ENCODE measurements at places on chromosomes 7 and 10.
A peak's percentile ranks its signal among the peaks of the same experiment; 100 is the strongest.

- DNase-seq: no peak
These were observed 29.7 kb upstream of the PLEKHA1 start for GRCh38 chr10:122344741-122345258.

DNA sequence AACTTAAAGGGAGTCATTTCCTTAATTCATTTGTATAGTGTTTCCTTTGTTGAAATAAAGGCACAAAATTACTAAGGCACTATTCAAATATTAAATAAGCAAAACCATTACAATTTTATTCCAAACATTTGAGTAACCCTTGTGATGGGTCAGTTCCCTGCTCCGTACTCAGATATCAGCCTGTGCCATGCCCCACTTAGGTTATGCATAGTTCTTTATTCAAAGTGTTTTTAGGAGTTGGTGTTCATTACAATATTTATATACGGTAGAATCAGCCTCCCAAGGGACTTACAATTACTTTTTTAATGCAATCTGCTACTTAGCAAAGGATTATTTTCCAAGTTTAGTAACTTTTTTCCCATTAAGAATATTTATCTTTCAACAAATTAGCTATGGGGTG, 119.3 kb upstream of the SEMA3D start:
- DNase-seq: no peak

DNA sequence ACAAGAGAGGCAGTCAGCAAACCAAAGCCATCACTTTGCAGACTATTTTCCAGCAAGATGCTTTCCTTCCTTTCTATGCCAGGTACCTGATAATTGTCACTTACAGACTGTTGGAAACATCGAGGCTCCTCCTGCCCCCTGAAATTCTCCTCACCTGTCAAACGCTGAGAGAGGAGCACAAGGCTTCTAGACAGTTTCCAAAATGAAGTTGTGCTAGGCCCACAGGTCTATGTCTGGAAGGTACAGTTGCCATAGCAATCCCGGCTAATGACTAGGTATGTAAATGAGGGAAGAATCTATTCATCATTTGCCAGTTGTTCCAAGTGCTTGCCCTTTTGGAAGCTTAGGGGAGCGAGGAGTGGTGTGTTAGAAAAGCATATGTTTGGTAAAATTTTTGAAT, 334.4 kb downstream of the CALN1 start:
- no peak for DNase-seq

DNA sequence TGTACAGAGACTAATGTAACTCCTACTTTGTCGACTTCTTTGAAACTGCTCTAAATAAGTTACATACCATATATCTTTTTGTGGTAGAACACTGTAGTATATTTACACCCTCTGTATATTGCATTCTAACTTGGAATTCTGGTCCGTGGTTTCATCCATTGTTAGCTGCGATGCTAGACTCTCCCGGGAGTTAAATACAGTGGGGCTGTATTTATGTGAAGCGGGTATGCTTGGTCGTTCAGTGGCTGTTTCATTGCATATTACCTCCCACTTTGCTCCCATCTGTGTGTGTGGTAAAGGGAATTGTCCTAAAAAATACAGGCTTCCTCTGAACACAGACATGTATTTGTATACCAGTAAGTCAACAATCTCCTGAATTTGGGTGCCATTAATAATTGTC, 231.1 kb downstream of the SLC25A13 start:
- DNase-seq: no peak

DNA sequence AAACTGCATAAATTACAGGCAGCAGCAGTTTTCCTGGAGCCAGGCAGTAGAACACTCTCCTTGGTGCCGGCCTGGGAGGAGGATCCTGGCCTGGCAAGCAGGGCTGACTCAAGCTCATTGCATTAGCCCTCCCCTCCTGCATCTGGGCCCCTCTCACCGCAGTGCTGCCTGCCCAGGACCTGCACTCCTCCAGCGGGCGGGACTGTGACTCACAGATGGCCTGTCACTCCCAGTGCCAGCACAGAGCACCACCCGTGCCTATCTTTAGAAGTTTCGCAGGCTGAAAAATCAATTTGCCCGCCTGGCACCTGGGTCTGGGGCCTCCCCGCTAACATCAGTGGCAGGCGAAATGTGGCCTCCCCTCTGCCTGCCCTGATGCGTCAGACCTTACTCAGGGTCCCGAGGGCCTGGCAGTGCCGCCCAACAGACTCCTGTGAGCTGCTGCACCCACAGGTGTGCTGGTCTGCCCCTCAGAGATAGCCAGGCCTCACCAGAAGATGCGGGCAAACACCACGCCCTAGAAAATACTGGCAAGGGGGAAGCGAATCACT, 123.8 kb downstream of the KCNMA1 start:
- DNase-seq: no peak

DNA sequence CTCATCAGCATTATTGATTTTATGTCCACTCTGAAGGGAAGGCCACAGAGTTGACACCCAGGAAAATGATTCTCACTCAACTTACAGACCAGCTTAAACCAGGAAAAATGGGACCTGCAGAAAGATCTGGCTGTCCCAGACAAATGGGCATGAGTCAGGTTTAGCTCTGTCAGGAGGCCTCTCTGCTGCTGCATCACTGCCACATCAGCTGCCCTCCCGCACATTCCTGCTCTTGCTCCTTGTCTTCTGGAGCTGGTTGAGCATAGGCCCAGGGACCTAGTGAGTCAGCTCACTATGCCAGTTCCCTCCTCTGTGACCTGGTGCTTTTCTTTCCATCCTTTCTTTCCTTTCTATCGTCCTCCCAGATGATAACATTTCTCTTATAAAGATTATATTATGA, 18.8 kb upstream of the SMNDC1 start:
- no peak for DNase-seq

- no peak for DNase-seq
These were observed 427.9 kb upstream of the CELF2 start for GRCh38 chr10:10589540-10590303.

DNA sequence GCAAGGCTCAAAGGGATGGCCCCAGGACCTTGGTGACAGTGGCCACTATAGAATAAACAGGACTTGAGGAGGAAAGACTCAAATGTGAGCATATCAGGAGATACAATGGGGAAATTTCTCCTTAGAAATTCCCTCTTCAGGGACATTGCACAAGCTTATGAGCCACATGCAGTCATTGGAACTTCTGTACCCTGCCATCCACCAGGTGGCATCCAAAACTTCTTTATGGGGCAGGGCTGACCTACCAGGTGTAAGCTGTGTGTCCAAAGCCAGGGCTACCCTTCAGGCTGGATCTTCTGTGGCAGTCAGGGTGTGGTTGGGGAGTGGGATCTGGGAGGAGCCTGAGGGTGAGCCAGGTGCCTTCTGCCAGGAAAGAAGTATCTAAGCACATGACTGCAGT, 36.6 kb upstream of the LRRC18 start:
- no peak for DNase-seq

DNA sequence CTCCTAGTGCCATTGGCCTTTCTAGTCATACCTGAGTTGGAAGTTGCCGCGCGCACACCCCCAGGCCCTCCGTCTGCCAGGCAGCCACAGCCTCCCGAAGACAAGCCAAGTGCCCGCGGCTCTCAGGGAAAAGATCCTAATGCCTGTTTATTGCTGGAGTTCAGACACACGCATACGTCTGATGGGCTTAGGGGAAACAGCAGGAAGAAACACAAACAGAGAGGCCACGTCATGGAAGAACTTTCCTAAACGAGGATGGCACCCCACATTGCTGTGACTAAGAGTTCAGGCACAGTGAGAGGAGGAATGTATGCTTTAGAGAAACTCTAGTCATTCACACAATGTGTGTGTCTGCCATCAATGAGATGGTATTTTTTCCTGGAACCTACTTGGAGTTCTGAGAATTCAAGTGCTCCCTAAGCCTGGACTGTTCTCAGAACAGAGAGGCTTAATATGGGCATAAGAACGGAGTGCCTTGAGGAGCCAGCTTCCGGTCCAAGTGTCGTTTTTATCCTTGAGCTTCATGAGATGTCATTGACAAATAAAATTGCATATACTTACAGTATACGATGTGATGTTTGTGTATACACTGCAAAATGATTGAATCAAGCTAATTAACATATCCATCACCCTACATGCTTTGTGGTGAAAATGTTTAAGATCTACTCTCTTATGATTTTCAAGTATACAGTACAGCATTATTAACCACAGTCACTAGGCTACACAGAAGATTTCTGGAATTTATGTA, 11.6 kb upstream of the RBP3 start:
- DNase-seq: no peak

DNA sequence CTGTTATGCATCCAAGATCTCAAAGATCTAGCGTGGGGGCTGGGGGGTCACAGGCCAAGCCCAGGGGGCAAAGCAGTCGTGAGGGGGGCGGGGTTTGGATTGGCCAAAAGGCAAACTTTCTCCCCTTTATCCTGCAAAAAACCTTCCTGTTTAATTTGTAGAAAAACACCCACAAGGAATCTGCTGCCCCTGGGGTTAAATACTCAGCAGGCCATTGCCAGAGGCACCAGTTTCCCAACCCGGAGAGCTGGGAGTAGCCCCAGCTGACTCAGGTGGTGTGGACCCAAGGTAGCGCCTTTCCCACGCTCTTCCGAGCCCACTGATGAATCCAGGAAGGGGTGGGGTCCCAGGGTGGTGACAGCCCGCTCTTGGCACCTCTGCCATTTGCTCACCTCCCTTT, 21.4 kb downstream of the KCP start:
- no peak for DNase-seq

- DNase-seq: no peak
These were observed 8.8 kb downstream of the INPP5F start for GRCh38 chr10:119734396-119735332.

GRCh38 chr7:154953006-154953684, 49.8 kb downstream of the PAXIP1 start:
- peak; percentile 55 for DNase-seq

- DNase-seq: no peak
These were observed 202.7 kb upstream of the PRSS58 start for GRCh38 chr7:142460402-142461117.

DNA sequence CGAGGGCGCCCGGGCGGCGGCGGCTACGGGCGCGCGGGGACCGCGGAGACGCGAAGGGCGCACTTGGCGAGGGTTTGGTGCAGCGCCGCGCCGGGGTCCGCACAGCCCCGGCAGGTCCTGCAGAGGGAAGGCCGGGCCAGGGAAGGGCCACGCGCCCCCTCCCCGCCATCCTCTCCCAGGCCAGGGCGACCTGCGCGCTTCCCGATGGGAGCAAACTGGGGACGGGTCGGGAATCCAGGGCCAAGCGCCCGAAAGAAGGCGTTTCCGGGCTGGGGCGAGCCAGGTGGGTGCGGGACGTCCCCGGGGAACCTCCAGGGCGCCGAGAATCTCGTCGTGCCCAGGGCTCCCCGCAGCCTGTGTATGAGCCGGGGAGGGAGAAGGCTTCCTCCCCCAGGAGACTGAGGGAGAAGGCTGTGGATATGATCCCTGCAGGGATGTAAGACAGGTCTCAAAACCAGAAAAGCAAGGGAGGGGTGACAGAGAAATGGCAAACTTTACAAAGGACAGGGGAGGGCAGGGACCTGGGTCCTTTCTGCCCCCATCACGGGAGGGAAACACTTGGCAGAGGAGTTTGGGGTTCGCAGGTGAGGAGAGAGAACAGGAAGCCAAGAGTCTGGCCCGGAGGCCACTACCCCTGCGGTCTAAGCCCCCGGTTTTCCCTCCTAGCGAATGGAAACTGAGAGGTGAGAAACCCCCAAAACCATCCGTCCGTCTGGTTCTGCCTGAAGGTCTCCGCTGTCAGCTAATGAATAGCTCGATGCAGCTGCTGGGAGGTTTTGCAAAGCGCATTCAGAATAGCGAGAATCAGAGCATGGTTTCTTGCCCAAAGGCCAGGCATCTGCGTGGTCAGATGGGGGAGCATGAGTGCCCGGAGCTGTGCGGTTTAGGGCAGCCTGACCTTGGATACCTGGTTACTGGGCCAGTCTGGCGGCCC, 674 bp downstream of the AMZ1 start:
- DNase-seq: no peak

DNA sequence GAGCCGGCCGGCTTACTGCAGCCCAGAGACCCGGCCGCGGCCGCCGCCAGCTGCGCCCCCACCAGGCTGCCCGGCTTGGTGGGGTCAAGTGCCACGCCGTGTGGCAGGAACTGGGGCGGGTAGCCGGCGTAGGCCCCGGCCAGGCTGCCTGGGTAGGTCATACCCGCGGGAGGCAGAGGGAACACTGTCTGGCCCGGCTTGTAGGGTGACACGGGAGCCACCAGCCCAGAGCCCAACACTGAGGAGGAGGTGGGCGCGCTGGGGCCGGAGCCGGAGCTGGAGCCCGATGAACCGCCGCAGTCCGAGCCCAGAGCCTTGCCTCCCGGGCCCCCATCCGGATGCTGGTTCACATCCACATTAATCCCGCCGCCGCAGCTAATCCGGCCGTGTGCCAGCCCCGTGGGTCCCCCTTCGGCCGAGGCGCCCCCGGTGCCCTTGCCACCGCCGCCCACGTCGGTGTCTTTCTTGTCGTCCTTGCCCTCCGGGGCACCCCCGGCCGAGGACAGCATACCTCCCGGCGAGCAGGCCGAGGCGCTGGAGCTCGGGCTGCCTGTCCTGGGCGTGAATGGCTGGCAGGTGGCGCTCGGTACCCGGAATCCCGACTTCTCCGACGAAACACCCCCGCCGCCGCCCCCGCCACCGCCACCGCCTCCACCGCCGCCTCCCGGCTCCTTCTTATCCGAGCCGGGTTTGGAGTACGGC, 2.0 kb downstream of the ZNF503 start:
- peak; percentile 47 for DNase-seq

GRCh38 chr10:133375357-133376115, 2.4 kb upstream of the ECHS1 start:
- no peak for DNase-seq

All from CD4-positive, alpha-beta T cell treated with Interleukin-15 for 1 hour (primary cell).